Bronchial epithelial cell (primary cell): ENCODE measurements at places on chromosomes 1 and 21. TPM values are rescaled to one million over a fixed set of nuclear protein-coding genes. Genes with fewer than 3 reads are reported as not detected.
A peak's percentile ranks its signal among the peaks of the same experiment; 100 is the strongest.

DNA sequence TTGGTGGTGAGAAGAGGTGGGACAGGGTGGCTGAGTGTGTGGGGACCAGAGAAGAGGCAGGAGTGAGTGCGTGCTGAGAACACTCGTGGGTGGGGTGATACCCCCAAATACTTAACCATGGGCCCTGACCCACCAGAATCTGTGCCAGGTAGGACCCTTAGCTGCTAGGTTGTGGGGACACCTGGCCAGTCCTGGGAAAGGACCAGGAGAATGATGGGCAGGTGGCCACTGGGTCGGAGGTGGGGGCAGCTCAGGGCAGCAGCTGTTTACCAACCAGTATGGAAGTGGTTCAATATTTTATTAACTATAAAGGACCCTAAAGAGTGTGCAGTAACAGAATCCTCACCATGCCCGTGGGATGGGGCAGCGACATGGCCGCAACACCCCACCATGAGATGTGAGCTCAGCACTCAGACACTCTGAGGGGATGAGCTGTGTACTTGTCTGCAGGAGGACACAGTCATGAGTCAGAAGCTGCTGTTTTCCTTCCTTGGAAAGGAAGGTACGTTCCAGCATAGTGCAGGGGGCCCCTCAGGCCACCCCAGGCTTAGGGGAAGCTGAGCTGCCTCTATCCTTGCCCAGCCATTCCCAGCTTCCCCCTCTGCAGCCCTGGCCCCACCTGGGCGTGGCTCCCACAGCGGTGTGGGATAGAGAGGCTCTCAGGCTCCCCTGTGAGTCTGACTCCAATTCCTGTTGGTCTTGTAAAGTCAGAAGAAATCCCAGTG is 25.4 kb downstream of the TEX35 start:
- peak; percentile 52 for DNase-seq

- no peak for DNase-seq
Observed at GRCh38 chr21:40270047-40270446, 402.8 kb downstream of the PCP4 start.

GRCh38 chr1:164423136-164423535 is 135.8 kb upstream of the PBX1 start:
- no peak for DNase-seq

Gene MMEL1
- total RNA-seq, result 0.13 TPM in 1 of 2 replicates, not detected in the other

DNA sequence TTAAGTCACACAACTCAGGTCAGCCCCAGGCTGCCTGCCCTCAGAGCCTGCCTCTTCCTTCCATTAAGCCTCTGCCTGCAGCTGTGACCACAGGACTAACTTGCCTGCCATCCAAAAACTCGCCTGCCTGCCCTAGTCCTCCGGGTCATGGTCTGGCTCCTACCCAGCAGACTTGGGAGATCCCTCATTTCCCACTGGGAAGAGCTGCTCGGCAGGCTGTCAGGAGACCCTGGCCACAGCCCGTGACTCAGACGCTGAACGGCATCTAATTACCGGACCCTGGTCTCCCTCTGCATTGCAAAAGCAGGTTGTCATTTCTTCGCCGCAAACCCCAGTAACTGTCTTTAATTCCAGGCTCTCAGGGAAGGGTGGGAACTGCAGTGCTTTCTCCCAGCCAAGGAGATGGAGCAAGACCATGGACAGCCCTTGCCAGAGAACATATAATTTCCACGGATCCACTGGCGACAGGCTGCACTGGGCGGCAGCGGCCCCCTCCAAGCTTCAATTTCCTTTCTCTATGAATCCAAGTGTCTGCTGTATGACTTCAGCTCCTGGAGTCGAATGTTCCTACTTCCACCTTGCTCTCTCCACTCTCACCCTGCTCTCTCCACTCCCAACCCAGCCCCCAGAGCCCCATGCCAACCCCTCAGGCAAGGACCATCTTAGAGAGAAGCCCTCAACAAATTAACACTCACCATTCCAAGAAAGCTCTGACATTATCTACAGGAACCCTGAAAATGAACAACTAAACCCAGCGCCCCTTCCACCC is 20.4 kb downstream of the OLFML2B start:
- DNase-seq, result no peak

DNA sequence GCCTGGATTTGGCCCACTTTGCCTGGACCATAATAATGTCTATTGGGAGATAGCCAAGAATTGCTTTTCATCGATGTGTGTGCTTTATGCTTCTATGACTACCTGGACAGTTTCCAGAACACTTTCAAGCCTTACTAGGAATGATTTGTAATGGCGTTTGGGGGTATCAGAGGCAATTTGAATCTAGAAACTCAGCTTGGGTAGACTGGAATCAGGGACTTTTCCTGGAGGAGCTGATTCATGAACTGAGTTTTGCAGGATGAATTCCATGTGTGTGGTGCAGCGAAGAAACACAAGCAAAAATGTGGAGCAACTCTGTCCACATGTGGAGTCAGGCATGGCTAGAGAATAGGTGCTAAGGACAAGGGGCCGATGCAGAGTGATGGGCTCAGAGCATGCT is 11.9 kb upstream of the TMEM61 start:
- DNase-seq, result no peak

DNA sequence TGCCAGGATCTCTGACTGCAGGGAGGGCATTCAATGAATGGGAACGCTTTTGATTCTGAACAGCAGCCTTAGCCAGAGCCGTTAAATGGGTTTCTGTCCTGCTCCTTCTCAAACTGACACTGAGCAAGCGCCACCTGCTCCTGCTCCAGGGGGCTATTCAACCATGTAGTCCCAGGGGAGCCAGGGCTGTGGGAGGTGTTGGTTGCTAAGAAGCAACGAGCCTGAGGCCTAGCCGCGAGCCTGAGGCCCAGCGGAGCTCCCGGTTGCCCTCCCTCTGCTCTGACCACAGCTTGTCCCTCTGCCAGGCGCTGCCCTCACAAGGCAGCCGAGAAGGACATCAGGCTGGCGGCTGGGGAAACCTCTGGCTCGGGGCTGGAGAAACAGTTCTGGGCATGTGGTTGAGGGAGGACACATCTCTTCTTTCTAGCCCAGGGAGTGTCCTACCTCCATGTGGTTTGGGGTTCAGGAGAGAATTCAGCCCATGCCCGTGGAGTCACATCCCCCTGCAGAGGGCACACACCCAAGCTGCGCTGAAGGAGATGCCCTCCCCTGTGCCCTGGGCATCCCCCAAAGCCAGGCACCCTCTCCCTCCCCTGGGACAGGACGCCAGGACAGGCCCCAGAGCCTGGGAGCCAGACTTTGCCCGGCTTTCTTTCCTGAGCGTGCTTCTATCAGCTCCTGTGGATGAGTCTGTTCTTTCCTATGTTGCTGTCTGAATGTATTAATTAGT is 18.0 kb downstream of the PCP4 start:
- DNase-seq, result no peak

Gene PPP1R12B
- total RNA-seq, result 8.7 and 16.4 TPM in 2 replicates

- DNase-seq, result no peak
Observed at GRCh38 chr1:97832481-97832880, 88.4 kb downstream of the DPYD start.

DNA sequence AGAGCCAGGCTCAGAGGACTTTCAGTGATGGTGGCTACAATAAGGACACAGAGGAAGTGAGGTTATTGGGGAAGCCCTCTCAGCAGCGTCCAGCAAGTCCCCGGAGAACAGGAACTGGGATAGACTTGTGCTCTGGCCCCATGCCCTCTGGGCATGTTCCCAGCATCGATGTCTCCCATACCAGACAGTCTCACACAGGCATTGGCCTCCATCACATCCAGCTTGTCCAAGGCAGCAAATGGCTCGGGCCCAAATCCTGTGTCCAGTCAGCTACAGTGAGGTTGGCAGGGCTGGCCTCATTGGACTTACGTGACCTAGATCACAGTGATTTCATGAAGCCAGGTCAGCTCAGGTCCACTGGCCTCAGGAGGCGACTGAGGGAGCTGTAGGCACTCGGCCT is 19.6 kb upstream of the TMEM54 start:
- DNase-seq, result no peak

Gene TMEM9
- total RNA-seq, result 66.9 and 104 TPM in 2 replicates

GRCh38 chr1:33895396-33895795 is 31.5 kb downstream of the HMGB4 start:
- DNase-seq, result no peak

Gene DARS2
- 12.9 and 15.4 TPM in 2 replicates for total RNA-seq

DNA sequence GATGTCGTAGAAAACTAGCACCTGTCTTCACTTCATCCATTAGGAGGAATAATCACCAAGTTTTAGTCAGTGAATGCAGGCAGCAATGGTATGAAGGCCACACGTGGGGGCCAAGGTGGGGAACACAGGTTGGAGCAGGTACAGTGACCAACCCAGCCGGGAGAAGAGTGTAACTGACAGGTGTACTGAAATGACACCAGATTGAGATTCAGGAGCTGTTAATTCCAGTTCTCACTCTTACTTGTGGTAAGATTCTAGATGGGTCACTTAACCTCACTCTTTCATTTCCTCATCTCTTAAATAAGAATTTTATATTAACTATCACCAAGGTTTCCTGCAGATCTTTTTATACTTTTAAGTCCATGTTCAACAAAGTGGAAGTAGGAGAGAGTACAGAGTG is 206.2 kb upstream of the PTBP2 start:
- DNase-seq, result no peak

Gene SDF4
- total RNA-seq, result 68.2 and 81.3 TPM in 2 replicates

DNA sequence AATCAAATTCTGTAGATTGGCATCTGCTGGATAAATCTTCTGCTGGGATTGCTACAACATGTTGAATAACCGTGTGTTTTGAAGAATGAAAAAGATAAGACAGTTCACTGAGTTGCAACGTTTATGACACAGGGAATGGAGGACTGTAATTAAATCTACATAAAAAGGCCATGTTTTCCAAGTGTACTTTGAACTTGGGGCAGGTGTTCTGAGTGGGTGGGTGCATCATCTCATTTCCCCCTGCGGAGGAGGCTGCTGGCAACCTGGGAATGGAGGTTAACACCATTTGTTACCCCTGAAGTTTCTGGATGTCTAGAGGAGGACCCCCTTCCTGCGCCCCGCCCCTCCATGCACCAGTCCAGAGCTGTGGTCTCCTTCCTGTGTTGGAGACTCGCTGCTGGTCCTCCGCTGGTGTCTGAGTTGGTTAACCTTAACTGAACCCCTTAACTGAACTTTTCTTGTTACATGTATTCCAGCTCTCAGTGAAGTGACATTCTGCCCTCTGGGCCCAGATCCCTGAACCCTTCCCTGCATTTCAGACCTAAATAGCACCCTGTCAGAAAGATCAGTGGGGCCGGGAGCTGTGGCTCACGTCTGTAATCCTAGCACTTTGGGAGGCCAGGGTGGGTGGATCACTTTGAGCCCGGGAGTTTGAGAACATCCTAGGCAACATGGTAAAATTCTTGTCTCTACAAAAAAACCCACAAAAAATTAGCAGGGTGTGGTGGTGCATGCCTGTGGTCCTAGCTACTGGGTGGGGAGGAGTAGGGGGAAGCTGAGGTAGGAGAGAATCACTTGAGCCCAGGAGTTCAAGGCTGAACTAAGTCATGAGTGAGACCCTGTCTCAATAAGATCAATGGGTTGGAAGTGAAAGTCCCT is 31.8 kb downstream of the UCK2 start:
- no peak for DNase-seq

DNA sequence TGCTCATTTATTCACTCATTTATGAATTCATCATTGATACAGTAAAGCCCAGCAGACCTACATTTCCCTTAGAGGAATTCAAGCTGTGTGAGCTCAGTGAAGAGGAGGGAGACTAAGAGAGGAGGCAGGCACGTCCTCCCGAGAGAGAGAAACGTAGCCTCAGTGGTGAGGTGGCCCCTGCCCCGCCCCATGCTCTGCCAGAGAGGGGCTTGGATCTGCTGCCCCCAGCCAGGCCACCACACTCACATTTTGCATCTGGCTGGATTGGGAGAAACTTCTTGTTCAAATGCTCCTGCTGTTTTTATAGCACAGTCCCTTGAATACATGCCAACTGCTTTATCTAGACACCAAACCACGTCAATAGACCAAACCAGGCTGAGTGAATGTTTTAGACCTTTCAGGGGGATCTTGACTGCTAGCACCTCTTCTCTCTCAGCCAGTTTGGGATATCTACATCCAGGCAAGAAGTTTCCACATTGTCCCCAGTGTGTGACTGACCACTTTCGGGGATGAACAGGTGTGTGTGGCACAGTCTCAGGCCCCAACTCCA is 67.7 kb upstream of the AJAP1 start:
- no peak for DNase-seq

Gene OTUD3
- 7.1 and 9.2 TPM in 2 replicates for total RNA-seq

- no peak for DNase-seq
Observed at GRCh38 chr1:165650981-165651625, 20.1 kb downstream of the MGST3 start.

Gene TMEM240
- 0.53 and 0.64 TPM in 2 replicates for total RNA-seq

DNA sequence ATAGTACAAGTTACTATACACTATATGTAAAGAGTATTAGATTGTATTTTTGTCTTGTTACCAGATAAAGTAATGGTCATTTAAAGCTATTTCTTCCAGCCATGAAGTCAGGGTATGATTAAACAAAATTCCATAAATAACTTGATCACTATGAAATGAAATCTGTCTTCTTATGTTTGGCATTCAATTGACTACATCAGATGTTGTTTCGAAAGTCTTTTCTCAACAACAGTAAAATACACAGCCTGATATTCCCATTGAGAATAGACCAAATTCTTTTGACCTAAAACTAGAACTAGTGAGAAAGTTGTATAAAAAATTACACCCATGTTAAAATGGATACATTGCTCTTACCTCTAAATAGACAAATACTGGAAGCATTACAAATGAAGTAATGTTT is 134.6 kb upstream of the ADAMTS5 start:
- no peak for DNase-seq

- DNase-seq, result peak; percentile 86
Observed at GRCh38 chr1:6599141-6599975, 3.3 kb downstream of the KLHL21 start.

DNA sequence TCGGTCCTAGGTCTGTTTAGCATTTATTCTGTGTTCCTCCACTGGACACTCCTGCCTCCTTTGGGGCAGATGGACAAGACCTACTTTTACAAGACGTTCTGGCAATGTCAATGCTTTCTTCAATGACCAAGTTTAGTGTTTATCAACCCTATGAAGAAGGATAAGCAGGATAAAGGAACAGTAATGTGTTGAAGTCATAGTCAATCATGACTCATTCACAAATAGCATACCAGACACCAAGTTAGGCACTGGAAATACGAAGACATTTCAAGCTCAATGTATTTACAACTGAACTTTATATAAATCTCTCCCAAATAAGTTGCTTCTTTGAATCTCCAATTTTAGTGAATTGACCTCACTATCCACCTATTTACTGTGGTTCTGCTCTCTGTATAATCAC is 4.8 kb upstream of the SLC35D1 start:
- DNase-seq, result peak; percentile 73

DNA sequence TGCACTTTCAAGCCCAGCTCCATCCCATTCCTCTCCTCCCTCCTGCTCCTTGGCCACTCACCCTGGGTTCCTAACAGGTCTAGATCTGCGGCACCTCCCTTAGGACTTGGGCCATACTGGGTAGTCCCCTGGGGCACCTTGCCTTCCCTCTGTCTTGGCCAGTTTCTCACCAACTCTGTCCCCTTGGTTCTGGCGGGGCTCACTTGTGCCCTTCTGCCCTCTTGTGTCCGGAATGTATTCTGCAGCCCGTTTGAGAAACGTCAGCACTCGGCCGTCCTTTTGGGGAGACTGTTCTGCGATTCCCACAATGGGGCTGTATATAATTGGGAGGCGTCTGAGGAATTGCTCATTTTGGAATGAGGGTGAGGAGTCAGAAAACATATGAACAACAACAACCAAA is 162.4 kb downstream of the ZSCAN20 start:
- DNase-seq, result peak; percentile 20
